NCI-H510A treated with DMSO at 0.1 percent for 48 hours (cell line): ENCODE measurements at places on chromosomes 16 and 17.
A peak's percentile ranks its signal among the peaks of the same experiment; 100 is the strongest.

- no peak for DNase-seq
Observed at GRCh38 chr16:68900009-68900408, 56.7 kb downstream of the TANGO6 start.

- no peak for DNase-seq
Observed at GRCh38 chr16:19116711-19117449, 3.1 kb downstream of the ITPRIPL2 start.

GRCh38 chr17:6591599-6592158, 35.3 kb upstream of the PITPNM3 start:
- no peak for DNase-seq

GRCh38 chr17:72393553-72393952, 272.7 kb downstream of the SOX9 start:
- DNase-seq, result no peak

- no peak for DNase-seq
Observed at GRCh38 chr17:81364278-81365147, 30.7 kb upstream of the BAHCC1 start.

DNA sequence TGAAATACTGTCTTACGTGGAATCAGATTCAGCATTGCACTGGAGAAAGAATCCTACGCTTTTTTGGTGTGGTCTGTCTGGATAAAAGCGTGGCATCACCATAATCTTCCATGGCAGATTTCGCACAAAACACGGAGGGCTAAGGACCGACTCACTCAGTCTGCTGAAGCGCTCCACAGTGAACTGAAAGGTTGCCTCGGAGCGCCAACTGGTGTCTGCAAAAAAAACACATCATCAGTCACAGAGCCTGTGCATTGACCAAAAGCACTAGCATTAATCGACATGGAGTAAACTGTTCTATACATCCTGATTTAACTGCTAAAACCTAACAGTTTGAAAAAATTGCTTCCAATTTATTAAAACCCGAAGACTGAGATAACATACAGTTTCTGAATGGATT, 40.5 kb downstream of the USP7 start:
- DNase-seq, result no peak

- DNase-seq, result no peak
Observed at GRCh38 chr16:54199487-54200160, 87.0 kb downstream of the IRX3 start.

DNA sequence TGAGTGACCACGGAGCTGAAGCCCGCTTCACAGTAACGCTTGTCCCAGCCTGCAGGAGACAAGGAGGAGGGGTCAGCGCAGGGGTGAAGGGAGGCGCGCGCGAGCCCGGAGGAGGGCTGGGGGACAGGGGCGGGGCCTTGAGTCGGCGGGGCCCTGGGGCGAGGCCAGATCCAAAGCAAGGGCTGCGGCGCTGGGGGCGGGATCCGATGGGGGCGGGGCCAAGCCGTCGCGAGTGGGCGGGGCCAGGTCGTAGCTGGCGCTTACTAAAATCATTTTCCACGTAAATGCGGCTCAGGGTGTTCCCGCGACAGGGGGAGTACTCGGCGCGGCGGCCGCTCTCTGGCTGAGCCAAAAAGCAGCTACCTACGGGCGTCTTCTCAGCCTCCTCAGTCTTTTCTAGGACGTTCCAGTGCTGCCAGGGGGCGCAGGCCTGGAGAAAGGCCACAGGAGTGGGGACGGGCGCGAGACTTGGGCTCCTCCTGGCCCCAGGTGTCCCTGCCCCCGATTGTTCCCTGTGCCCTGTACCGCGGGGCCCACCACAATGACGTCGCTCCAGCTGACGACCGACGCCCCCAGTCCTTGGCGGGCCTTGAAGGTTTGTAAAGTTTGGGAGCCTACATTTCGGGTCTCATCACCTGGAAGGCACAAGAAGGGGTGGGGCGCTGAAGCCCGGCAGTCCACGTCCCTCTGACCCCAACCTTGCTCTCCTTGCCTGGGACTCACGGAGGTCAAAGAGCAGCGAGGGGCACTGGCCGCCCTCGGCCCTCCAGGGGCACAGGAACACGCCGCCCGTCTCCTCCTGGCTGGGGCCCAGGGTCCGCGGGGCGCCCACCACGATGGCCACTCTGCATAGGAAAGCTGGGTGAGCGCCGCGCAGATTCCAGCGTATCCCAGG, 3.9 kb downstream of the ITGA2B start:
- DNase-seq, result peak; percentile 80

- DNase-seq, result peak; percentile 81
Observed at GRCh38 chr17:3964203-3965117, at the start of gene ATP2A3. Gene ATP2A3, minus strand, starts transcription at chr17:3964437. Its CDS starts 146 bp downstream, at chr17:3964291.

DNA sequence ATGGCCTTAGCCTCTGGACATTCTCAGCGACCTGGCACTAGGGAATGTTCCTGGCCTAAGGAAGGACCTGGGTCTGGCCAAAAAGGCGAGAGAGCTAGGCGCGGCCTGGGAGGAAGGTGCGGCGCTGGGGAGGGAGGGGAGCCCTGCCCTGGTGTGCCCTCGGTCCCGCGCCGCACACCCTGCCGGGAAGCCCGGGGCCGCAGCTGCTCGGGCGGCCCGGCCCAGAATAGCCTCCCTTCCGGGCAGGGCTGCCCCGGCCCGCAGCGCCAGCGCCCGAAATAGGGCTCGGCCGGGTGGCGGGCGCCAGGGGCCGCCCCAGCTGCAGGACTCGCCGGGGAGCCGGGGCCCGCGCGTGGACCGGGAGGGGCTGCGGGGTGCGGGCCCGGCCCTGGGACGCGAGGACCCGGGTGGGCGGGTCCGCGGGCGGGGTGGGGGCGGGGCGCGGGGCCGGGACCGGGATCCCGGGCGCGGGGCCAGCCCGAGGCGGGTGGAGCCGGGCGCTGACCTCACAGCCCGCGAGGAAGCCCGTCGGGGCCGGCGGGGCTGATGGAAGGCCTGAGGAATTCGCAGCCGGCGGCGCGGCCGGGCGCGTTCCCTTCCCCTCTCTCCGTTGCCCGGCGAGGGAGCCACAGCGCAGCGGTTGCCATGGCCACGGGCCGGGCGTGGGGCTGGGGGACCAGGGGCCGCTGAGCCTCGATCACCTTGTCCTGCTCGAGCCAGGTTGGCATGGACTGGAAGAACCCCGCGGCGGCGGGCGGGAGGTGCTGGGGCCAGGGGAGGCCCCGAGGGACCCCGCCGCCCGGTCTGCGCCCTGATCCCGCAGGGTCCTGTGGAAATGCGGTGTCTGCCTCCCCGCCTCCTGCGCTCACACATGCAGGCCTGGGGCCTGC, 18.1 kb downstream of the SOCS3 start:
- no peak for DNase-seq

DNA sequence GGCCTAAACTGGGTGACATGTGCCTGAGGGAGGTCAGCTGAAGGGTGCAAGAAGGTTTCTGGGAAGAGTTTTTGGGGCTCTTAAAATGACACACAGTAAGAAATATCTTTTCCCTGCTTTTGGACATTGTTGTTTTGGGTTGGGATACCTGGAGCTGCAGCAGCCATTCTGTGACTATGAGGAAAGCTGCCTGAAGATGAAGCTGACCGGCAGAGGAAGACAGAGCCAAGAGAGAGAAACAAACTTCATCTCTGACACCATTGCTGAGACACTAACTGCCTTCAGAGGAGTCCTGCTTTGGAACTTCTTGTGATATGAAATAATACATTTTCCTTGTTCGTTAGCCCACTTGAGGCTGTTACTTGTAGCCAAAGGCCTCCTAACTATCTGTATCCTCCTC, 8.8 kb upstream of the WNT3 start:
- no peak for DNase-seq

DNA sequence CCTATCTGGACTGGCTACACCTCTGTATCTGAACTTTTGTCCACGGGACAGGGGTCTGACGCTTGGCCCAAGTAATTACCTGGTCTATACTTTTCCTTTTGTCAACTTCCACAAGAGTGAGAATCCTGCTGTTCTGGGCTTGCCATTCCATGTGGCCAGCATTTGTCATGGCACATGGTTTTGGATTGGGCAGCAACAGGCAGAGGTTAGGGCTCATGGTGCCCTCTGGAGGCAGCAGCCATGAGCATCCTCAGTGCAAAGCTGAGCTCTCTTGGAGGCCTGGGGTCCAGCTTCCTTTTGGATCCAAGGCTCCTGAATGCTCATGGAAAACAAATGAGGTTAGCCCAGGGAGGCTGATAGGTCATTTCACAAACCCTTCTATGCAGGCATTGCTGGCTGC, 7.5 kb upstream of the EDC4 start:
- no peak for DNase-seq

DNA sequence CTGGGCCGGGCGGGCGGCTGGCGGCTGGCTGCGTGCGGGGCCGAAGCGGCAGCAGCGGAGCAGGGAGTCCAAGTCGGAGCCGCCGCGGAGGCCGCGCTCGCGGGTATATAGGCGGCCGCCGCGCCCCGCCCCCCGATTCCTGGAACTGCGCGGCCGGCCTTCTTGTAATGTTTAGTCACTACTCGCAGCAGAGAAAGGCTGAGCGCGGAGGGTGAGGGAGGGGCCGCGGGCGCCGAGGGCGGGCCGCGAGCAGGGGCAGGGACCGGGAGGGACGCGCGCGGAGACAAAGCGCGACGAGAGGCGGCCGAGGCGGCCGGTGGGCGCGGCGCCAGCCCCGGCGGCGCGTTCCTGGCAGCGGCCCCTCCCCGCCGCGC, at the start of gene SOCS3:
TSS of gene SOCS3 (minus strand) at position 81 of the 374 bp plus-strand sequence. CDS start 982 bp downstream, outside the sequence.
- peak; percentile 93 for DNase-seq

GRCh38 chr17:82890339-82890730, 50.5 kb upstream of the ZNF750 start:
- no peak for DNase-seq

- DNase-seq, result no peak
Observed at GRCh38 chr17:8643855-8644506, 13.5 kb upstream of the MYH10 start.

GRCh38 chr17:45745601-45746494, 38.3 kb upstream of the CRHR1 start:
- DNase-seq, result no peak

DNA sequence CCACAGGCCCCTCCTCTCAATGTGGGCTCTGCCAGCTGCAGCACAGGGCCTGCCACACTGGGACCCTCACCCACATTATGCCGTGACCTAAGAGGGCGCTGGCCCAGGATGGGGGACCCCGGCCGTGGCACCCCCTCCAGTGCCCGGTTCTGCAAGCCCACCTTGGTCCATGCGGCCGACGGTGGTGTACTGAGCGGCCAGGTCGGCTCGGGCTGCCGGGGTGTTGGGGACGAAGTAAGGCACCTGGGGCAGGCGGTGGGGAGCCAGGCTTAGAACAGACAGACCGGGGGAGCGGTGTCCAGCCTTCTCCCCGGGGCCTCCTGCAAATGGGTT, 6.5 kb downstream of the SGSH start:
- no peak for DNase-seq

GRCh38 chr16:53848277-53848942, 144.5 kb downstream of the FTO start:
- DNase-seq, result peak; percentile 34

DNA sequence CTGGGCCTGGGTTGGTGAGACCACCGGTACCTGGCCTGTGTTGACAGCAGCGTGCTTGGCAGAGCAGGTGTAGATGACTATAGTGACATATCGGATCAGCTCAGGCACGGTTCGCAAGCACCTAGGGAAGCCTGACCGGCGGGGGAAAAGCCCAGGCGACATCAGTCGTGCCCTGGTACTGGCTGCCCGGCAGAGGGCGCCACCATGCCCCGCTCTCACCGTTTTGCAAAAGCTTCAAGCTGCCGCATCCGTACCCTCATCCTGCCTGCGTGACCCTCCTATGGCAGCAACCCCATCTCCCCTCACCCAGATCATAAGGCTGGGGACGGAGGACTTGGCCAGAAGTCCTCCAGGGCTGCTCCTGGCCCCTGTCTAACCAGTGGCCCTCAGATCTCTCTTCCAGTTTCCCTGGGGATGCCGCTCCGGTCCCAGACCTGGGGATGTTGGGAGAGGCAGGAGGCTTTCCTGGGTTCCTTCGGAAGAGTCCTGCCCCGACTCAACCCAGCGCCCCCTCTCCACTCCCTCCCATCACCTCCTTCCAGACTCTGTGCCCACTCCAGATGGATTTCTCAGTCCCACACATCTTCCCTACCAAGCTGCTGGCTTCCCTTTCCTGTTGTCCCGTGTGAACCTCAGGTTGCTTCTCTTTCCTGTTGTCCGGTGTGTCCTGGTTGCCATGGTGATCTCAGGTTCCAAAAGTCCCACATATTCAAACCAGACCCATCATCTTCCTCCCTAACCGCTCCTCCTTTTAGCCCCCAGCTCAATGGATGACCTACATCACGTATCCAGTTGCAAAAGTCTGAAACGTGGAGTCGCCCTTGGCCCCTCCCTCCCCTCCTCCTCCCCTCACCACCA, 13.7 kb downstream of the ALOX12B start:
- peak; percentile 47 for DNase-seq

DNA sequence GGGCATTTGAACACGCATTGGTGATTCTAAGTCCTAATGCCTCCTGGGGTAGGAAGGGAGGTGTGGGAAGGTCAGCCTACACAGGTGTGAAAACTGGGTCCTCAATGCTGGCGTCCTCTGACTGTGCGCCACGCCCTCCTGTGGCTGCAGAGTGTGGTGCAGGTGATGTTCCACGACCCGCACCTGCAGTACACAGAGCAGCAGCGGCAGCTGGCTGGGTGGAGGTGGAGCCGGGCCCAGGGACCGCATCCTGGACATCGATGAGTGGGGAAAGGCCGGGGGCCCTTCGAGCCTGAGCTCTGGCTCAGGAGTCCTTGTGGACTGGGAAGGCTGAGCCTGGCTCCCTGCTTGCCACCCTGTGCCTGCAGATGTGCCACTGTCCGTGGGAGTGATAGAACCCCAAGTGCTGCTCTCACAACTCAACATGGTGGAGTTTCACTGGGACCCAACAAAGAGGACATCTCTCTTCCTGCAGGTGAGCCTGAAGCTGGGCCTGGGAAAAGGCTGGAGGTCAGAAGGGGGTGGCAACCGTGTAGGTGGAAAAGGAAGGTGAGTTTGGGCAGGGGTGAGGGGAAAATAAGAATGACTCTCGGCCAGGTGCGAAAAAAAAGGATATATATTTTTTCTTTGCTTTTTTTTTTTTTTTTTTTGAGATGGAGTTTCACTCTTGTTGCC, 14.0 kb upstream of the STAC2 start:
- peak; percentile 78 for DNase-seq

- no peak for DNase-seq
Observed at GRCh38 chr17:59002848-59003247, 103.8 kb downstream of the TRIM37 start.

DNA sequence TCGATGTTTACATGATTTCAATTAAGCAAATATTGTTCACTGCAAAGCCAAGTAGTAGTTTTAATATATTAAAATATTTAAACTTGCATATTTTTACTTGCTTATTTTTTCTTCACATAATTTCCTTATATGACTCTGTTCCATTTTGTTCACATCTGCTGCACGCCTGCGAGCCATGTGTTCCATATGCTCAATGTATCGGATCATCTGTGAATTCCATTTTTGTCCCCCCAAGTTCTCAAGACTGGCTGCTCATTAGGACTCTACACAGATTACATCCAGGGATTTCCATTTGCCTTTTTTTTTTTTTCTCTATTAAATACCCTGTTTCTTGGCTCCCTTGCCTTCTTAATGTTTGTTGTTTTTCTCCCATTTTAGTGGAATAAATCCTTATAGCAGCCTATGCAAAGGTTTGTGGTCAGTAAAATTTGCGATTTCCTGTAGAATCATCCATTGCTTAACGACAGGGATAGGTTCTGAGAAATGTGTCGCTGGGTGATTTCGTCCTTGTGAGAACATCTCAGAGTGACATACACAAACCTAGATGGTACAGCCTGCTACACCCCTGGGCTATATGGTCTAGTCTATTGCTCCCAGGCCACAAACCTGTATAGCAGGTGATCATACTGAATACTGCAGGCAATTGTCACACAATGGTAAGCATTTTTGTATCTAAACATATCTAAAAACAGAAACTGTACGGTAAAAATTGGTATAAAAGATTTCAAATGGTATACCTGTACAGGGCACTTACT, 30.2 kb upstream of the TEKT3 start:
- DNase-seq, result no peak
